ENCODE measurements at places on chromosomes 11 and 22. TPM values are rescaled to one million over a fixed set of nuclear protein-coding genes. Genes with fewer than 3 reads are reported as not detected.

The STK33 gene
- total RNA-seq: 12.7 TPM

The ESAM gene
- total RNA-seq: 48.9 TPM

The ARAP1 gene
- total RNA-seq: 115 TPM

The F2 gene
- total RNA-seq: not detected

The NPAS4 gene
- total RNA-seq: 1.2 TPM

The RCOR2 gene
- total RNA-seq: 0.40 TPM

The SERPING1 gene
- 562 TPM for total RNA-seq

The VPREB3 gene
- not detected for total RNA-seq

The MRGPRX4 gene
- total RNA-seq: not detected

The TMPRSS4 gene
- total RNA-seq: not detected

- no peak for DNase-seq
Observed at GRCh38 chr11:77396911-77397310, 77.0 kb downstream of the PAK1 start.

GRCh38 chr22:37278261-37278660 lies 4.0 kb upstream of the CYTH4 start:
- no peak for DNase-seq

- DNase-seq: no peak
Observed at GRCh38 chr11:10744206-10744605, 6.8 kb upstream of the CTR9 start.

GRCh38 chr11:3859373-3859881 lies 4.0 kb downstream of the STIM1 start:
- no peak for DNase-seq

DNA sequence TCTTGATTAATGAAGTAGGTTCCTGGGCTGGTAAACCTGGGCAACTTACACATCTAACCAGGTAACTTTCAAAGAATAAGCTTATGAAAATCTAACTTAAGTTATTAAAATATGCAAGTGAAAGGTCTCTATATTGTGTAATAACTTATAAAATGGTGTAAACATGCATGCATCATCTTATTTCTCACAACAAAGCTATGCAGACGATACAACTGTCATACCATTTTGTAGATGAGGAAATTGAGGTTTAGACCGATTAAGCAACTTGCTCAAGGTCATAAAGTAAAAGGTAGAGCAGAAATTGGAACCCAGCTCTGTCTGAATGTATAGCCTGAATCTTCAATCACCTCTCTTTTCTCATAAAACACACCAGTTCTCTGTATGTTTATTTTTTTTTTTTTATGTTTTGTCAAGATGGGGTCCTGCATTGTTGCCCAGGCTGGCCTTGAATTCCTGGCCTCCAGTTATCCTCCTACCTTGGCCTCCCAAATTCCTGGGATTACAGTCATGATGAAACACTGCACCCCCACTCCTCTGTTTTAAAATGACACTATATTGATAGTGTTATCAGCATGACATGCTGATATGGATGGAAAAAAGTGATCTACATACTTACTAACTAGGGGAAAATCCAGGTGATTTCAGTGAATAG lies 109.6 kb downstream of the SGSM3 start:
- DNase-seq: no peak

DNA sequence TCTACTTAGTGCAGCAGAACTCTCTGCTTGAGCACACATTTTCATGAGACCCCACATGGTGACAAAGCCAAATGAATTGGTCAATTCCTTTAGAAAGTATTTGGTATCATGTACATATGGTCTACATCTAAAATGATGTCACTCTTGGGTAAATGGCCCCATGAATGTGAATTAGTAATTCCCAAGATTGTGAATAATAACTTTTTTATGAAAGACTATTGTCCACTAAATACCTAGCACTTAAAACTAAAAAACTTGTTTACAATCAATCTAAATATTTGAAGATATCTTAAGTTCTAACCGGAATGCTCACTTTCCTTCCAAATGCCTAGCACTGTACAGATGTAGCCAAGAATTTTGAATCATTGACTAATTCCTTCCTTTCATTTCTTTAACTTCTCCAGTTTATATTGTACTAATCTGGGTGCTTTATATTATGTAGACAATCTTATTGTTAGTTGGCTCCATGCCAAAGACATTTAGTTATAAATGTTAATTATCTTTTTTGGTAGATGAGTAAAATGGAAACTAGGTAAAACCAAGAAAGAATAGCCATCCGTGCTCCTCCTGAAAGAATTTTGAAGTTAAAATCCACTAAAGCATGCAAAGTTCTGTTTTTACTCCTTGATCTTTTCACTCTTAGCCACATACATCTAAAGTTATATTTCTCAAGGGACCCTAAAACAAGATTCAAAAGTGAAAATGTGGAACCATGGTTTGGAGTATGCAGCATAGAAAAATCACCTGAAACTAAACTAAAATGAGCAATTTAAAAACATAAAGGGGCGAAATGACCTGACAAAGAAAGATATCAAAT lies 145.0 kb upstream of the ARHGAP20 start:
- no peak for DNase-seq

DNA sequence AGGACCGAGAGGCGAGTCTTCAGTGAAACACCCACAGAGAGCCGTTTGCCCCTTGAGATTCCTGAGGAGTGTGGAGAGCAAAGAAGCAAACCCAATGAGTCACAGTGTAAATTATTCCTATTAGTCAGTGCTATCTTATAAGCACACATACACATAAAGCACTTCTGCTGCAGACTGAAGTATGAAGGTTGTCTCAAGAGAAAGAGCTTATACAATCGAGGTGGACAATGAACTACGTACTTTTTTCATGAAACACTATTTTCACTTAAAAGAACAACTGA lies 37.3 kb downstream of the GALNT18 start:
- no peak for DNase-seq

DNA sequence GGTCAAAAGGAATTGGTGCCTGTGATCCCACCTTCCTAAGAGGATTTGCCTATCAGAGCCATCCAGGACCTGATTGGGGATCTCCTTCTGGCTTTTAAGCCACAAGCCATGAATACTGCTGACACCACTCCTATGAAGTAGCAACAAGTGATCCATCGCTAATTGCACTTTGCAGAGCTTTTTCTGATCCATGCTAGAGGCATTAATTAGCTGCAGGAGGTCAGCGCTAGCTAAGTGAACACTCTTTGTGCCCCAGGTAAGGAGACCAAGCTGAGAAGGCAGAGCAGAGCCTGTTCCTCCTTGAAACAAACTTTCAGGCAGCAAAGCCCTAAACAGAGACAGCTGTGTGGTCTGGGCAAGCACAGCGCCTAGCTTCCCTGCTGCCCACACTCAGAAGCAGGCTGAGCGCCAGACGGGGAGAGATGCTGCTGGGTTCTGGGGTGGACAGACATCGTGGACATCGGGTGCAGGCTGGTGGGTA lies 122.2 kb downstream of the ABTB2 start:
- no peak for DNase-seq

- DNase-seq: no peak
Observed at GRCh38 chr11:127733552-127733951, 733.0 kb upstream of the KIRREL3 start.

GRCh38 chr11:1936072-1936780 lies 10.9 kb upstream of the MRPL23 start:
- no peak for DNase-seq

DNA sequence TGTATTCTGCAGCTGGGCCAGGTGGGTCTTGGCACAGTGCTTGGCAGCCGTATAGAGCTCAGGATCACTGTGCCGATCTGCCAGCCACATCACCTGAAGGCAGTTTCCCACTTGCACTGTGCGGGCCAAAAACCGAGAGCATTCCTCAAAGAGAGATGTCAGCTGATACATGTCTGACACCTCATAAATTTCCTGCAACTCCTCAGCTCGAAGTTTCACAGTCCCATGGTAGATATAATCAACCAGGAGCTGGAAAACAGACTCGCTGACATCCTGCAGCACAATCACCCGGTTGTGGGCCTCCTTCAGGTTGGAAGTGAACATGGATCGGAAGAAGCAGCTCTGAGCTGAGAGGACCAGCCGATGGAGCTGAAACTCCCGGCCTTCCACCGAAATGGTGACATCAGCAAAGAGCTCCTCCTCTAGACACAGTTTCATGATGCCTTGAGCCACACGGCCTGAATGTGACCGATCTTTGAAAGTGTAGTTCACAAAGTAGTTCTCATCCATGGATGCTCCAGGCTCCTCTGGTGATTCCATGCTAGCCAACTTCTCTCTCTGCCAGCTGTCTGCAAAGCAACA lies 1.2 kb downstream of the KBTBD4 start:
- DNase-seq: no peak

GRCh38 chr11:8325591-8326304 lies 62.1 kb upstream of the LMO1 start:
- DNase-seq: no peak

DNA sequence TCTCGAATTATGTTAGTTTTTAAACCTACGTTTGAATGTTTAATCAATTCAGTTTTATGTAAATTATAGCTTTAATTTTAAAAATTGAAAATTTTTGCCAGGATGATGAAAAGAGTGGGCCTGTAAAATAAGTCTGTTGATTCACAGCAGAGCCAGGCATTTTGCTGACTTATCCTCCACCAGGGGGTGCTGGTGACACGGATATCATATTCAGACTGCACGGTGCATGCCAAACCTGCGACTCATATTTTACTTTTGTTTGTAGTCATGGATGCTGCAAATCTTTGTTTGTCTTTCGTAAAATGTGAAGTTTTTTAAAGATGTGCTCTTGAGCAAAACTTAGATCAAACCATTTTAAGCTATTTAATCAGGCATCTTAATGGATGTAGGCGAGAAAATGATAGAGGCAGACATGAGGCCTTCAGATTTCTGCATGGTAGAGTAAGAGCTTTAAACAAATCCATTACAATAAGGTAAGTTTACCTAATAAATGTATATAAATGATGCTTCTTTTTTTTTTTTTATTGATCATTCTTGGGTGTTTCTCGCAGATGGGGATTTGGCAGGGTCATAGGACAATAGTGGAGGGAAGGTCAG lies 3.6 kb upstream of the OR8B3 start:
- peak; percentile 86 for DNase-seq

- DNase-seq: no peak
Observed at GRCh38 chr11:95451682-95452081, 220.7 kb upstream of the SESN3 start.

- DNase-seq: no peak
Observed at GRCh38 chr22:47625013-47625385, 862.5 kb downstream of the TBC1D22A start.

DNA sequence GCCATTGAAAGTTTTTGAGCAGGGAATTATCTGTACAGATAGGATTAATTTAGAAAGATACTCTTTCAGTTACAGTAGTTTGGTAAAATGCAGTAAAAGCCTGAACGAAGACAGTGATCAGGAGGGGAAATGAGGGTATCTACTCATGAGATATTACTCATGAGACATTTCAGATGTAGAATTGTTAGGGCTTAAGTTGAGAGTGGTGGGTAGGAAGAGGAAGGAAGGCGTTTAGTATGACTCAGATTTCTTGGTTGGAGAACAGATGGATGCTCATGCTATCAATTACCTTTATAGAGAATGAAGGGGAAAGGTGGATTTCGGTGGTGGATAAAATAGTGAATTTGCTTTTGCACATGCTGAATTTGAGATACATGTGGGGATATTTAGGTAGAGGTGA lies 15.8 kb downstream of the CCDC81 start:
- DNase-seq: no peak

DNA sequence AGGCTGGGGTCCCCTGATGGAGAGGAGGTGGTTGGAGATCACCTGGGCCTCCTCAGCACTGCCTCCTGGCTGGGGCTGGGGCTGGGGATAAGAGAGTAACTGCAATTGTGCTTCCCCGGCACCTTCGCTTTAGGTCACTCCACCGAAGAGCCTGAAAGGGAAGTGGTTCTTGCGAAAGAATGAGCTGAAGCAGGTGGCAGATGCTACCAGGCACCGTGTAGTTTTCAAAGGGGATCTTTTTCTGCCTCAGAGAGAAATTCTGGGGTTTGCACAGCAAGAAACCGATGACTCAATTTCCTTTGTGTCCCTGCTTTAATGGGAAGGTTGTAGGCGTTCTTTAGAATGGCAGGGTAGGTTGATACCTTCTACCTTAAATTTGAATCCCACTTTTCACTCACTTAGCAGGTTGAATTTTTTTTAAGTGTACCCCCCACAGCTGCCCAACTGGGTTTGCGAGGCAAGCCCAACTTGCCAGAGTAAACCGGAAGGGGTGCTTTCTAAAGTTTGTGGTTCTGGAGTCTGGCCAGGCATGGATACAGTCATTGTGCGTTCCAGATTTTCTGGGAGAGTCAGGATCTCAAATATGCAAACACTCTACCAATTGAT lies 5.3 kb downstream of the CD44 start:
- no peak for DNase-seq

- DNase-seq: no peak
Observed at GRCh38 chr11:131408025-131408640, 37.7 kb downstream of the NTM start.

DNA sequence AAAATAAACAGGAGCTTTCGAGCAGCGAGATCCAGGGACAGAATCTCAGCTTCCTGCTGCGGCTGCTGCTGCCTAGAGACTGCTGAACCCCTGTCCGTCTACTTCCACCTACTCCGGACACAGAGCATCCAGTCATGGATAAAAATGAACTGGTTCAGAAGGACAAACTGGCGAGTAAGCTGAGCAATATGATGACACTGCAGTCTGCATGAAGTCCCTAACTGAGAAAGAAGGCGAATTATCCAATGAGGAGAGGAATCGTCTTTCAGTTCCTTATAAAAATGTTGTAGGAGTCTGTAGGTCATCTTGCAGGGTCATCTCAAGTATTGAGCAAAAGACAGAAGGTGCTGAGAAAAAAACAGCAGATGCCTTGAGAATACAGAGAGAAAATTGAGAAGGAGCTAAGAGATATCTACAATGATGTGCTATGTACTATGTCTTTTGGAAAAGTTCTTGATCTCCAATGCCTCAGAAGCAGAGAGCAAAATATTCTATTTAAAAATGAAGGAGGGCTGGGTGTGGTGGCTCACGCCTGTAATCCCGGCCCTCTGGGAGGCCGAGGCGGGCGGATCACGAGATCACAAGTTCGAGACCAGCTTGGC lies 11.1 kb upstream of the MS4A2 start:
- DNase-seq: no peak

DNA sequence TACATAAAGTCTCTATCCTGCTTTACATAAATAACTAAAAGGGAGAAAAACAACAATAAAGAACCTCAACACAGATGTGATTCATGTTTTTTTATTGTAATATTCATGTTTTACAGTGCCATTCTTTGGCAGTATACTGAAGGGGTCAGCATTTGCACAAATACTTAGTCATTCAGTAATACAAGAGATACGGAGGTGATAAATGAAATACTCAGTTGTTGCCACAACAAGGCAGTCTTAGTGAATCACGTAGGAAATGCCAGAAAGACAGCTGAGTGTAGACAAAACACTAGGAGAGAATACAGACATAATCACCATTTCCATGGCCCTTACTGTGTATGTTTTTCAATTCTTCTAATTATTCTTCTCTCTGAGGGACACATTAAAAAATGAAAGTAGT lies 910.4 kb downstream of the METTL15 start:
- DNase-seq: no peak

DNA sequence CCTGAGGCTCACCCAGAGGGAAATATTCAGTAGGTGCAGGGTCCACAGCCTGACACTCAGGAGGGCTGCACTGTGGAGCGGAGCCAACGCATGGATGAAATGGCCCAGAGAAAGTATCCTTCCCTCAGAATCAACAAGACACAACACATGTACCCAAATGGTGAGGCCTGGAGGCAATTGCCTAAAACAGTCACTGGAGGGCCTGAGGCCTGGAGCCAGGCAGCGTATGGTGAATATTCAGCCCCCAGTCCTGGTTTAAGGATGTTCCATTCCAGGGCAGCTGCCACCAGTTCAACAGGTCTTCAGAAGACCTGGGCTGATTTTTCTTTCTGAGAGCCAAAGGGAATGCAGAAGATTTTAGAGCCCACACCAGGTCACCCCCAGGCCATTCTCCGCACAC lies 264.8 kb downstream of the INSC start:
- DNase-seq: no peak
